ENCODE measurements at places on chromosomes 1 and 21.

- no peak for DNase-seq
These were observed 65.0 kb upstream of the SLC22A15 start for GRCh38 chr1:115911294-115911693.

- no peak for DNase-seq
These were observed 37.5 kb downstream of the IGSF21 start for GRCh38 chr1:18144916-18145647.

GRCh38 chr1:154621875-154622274, 13.9 kb upstream of the ADAR start:
- no peak for DNase-seq

GRCh38 chr1:204198348-204199340, 2.4 kb upstream of the KISS1 start:
- DNase-seq = no peak

DNA sequence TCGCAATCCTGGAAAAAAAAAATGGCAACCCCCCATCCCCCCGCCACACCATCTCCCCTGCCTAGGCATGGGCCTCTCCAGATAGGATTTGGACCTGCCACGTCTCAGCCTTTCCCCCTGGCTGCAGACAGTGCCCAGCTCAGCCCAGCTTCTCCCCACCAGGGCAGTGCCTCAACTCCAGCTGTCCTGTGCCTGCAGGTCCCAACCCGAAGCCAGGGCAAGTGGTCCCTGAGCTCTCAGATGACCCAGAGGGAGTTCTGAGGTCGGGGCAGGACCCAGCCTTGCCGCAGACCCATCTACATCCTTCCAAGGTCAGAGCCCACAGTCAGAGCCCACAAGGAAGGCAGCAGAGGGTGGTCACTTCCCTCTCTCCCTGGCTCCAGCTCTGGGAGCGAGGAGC, 86.7 kb upstream of the POU3F1 start:
- no peak for DNase-seq
